CD4-positive, alpha-beta memory T cell (primary cell): ENCODE measurements at places on chromosomes 2 and 18.

DNA sequence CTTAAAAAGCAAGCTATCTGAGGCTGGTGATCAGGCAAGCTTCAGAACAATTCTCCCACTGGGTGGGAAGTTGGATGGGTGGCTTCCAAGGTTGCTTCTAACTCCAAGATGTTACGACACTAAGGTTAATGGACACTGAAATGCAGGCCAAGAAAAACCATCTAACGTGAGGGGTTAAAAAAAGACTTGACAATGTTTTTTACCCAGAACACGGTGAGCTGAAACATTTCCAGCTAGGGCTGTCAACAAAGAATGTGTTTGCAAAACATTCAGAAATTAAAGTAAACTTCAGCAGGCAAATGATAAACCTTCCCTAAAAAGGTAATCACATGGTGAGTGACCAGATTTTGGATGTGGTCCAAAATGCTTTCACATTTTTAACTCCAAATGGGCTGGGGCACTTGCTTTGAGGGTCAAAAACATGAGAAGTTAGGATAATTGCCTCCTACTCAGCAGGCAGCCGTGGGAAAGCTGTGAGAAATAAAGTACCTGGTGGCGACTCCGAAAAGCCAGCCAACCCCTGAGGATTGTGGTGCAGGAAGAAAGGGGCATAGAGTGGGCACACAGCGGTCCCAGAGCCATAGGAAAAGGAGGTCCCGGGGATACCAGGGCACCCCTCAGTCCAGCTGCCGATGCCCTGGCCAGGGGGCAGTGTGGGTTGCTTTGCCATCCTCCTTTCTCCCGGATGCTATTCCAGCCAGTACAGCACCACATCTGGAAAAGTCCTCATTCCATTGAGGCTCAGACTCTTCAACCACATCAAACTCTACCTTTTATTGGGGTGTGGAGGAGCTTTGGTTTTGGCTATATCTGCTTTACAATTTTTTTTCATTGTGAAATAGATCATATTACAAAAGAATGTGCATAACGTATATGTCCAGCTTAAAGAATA lies 90.0 kb upstream of the ATL2 start:
- DNase-seq, result no peak
- no peaks in the 10 kb centered on the region for H3K36me3 ChIP-seq
- H3K27ac ChIP-seq, result no peak overlapping the region
- H3K4me1 ChIP-seq, result no peaks in the 10 kb centered on the region
- no peak overlapping the region for H3K4me3 ChIP-seq
- no peaks in the 10 kb centered on the region for H3K27me3 ChIP-seq

- no peak for DNase-seq
- H3K27me3 ChIP-seq, result no peaks in the 10 kb centered on the region
- no peaks in the 10 kb centered on the region for H3K4me1 ChIP-seq
- no peak overlapping the region for H3K27ac ChIP-seq
- H3K36me3 ChIP-seq, result no peaks in the 10 kb centered on the region
- no peak overlapping the region for H3K4me3 ChIP-seq
Observed at GRCh38 chr2:165640247-165640929, 153.7 kb downstream of the GALNT3 start.

GRCh38 chr2:88176352-88176984 lies 6.3 kb downstream of the THNSL2 start:
- no peaks in the 10 kb centered on the region for H3K36me3 ChIP-seq
- DNase-seq, result no peak
- no peaks in the 10 kb centered on the region for H3K4me1 ChIP-seq

DNA sequence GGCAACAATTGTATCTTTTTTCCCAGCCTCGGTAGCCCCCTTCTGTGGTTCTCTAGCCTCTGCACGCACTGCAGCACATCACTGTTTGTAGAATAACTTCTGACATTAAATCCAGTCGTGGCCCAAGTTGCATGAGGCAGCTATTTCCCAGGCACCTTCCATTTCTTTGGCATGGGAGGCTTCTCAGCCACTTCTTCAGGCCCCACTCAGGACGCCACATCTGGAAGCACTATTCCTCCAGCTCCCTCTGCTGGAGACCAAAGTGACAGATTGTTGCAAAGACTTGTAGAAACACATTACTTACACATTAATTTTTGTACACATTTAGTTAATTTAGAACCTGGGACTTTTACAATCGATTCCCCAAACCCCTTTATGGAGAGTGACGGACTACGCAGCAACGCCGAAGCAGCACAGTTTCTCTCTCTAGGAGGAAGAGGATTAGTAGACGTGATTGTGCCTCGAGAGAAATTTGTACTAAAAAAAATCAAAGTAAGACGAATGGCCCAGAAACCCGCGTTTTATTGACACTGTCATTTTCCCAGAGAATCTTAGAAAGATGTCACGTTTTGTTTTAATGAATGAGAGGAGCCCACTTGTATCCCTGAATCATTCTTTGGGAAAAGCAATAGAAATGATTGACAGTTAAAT lies 57.8 kb upstream of the RGPD5 start:
- H3K36me3 ChIP-seq, result no peaks in the 10 kb centered on the region
- no peaks in the 10 kb centered on the region for H3K4me1 ChIP-seq
- H3K27ac ChIP-seq, result no peak overlapping the region
- H3K27me3 ChIP-seq, result no peaks in the 10 kb centered on the region

DNA sequence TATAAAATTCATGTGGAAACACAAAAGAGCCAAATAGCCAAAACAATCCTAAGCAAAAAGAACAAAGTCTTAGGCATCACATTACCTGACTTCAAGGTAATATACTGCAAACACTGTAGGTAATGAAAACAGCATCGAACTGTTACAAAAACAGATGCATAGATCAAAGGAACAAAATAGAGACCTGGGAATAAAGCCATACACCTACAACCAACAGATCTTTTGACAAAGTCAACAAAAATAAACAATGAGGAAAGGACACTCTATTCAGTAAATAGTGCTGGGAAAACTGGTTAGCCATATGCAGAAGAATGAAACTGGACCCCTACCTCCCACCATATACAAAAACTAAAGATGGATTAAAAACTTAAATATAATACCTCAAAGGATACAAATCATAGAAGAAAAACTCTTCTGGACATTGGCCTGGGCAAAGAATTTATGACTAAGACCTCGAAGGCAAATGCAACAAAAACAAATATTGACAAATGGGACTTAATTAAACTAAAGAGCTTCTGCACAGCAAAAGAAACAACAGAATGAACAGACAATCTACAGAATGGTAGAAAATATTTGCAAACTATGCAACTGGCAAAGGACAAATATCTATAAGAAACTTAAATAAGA lies 218.0 kb downstream of the PHLPP1 start:
- H3K4me3 ChIP-seq, result no peak overlapping the region
- H3K36me3 ChIP-seq, result no peaks in the 10 kb centered on the region
- no peaks in the 10 kb centered on the region for H3K4me1 ChIP-seq

- H3K27me3 ChIP-seq, result no peaks in the 10 kb centered on the region
- no peaks in the 10 kb centered on the region for H3K36me3 ChIP-seq
- H3K4me3 ChIP-seq, result no peak overlapping the region
- no peak overlapping the region for H3K27ac ChIP-seq
- DNase-seq, result no peak
Observed at GRCh38 chr2:28360718-28361293, 31.9 kb upstream of the FOSL2 start.

- H3K4me1 ChIP-seq, result no peaks in the 10 kb centered on the region
- H3K4me3 ChIP-seq, result no peak overlapping the region
- no peak overlapping the region for H3K27ac ChIP-seq
- H3K36me3 ChIP-seq, result no peaks in the 10 kb centered on the region
- DNase-seq, result no peak
- H3K27me3 ChIP-seq, result no peaks in the 10 kb centered on the region
Observed at GRCh38 chr2:120831891-120832290, 96.2 kb downstream of the GLI2 start.

GRCh38 chr2:238369591-238370040 lies 49.3 kb downstream of the TRAF3IP1 start:
- no peaks in the 10 kb centered on the region for H3K36me3 ChIP-seq
- H3K27me3 ChIP-seq, result no peaks in the 10 kb centered on the region
- no peaks in the 10 kb centered on the region for H3K4me1 ChIP-seq
- no peak for DNase-seq

DNA sequence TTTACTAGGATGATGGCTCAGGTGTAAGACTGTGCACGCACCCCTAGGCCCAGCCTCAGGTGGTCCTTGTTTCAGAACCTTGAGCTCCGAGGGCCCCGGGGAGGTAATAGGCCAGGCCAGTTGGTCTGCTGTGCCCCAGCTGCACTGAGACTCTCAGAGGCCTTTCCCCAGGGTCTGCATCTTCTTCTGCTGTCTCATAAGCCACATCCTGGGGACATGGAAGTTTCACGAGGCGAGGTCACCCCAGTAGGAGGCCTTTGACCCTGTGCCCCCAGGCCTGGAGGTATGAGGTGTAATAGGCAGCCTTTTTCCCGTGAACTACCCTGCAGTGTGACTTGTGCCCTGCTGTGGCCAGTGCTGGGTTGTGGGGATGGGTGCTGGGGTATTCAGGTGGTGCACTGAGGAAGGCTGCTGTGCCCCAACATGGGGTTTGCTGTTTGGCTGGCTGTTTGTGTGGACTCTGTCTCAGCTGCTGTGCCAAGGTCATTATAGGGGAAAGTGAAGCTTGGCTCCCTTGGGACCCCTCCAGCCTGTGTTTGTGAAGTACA lies 6.9 kb downstream of the OXER1 start:
- no peak overlapping the region for H3K27ac ChIP-seq
- no peak for DNase-seq
- H3K36me3 ChIP-seq, result no peaks in the 10 kb centered on the region
- no peaks in the 10 kb centered on the region for H3K27me3 ChIP-seq
- no peak overlapping the region for H3K4me3 ChIP-seq
- H3K4me1 ChIP-seq, result no peaks in the 10 kb centered on the region

DNA sequence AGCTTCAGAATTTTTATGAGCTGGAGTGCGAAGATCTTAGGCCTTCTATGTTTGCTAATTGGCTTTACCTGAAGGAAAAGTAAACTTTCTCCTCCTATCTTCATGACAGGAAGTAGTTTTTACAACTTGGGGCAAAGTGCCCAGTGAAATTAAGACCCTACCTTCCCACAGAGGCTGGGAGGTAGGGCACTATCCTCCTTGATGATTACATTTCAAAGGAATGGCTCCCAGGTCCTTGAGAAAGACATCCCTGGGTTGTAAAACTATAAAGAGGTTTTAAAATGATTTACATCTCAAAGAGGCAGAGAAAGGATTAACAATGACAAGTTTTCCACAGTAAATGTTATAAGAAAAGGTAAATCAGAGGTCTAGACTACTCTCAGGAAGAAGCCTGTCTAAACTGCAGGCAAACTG lies 155.8 kb downstream of the CDH7 start:
- H3K27me3 ChIP-seq, result no peaks in the 10 kb centered on the region
- DNase-seq, result no peak
- no peak overlapping the region for H3K27ac ChIP-seq
- no peaks in the 10 kb centered on the region for H3K4me1 ChIP-seq
- no peaks in the 10 kb centered on the region for H3K36me3 ChIP-seq

- peak overlapping the region; percentile 34 for H3K27ac ChIP-seq
- DNase-seq, result peak; percentile 60
- H3K27me3 ChIP-seq, result no peaks in the 10 kb centered on the region
- H3K36me3 ChIP-seq, result no peaks in the 10 kb centered on the region
- H3K4me3 ChIP-seq, result no peak overlapping the region
Observed at GRCh38 chr2:105934467-105934866, 189.8 kb downstream of the NCK2 start.

DNA sequence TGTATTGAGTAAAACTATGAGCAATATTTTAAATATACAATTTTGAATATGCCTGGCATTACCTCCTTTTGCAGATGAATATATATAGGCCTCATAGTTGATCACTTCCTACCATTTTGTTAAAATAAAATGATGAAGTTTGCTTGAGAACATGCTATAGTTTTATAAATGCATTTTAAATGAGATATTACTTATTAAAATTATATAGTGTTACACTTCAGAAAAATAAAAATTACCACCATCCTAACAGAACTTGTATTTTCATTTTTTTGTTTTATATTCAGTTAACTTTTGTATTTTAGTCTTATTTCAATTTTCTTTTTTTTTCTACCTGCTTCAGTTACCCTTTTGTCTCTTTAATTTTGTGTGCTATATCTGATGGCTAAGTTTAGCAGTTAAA lies 426.9 kb downstream of the PARD3B start:
- no peak overlapping the region for H3K4me3 ChIP-seq
- no peak overlapping the region for H3K27ac ChIP-seq
- no peak for DNase-seq
- peaks cover 58% of the 10 kb centered on the region for H3K4me1 ChIP-seq
- no peaks in the 10 kb centered on the region for H3K27me3 ChIP-seq

DNA sequence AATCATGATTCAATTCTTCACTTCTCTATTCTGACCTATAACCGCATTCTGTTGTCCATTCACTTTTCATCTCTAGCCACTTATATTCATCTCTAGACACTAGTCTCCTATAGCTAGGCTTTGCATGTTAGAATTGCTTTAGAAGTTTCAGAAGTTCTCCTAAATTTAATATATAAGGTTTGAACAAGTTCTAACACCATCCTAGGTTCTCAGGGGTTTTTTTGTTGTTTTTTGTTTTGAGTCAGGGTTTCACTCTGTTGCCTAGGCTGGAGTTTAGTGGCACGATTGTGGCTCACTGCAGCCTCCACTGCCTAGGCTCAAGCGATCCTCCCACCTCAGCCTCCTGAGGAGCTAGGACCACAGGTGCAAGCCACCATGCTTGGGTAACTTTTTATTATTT lies 19.9 kb downstream of the WDSUB1 start:
- H3K4me1 ChIP-seq, result no peaks in the 10 kb centered on the region
- no peaks in the 10 kb centered on the region for H3K27me3 ChIP-seq
- DNase-seq, result no peak

- no peak overlapping the region for H3K27ac ChIP-seq
- DNase-seq, result no peak
- no peaks in the 10 kb centered on the region for H3K36me3 ChIP-seq
- H3K4me3 ChIP-seq, result no peak overlapping the region
- H3K4me1 ChIP-seq, result peaks cover 14% of the 10 kb centered on the region
- no peaks in the 10 kb centered on the region for H3K27me3 ChIP-seq
Observed at GRCh38 chr2:23904692-23905091, 22.2 kb downstream of the ATAD2B start.

GRCh38 chr2:99861376-99861760 lies 281.0 kb downstream of the AFF3 start:
- no peaks in the 10 kb centered on the region for H3K36me3 ChIP-seq
- H3K27ac ChIP-seq, result no peak overlapping the region
- H3K4me1 ChIP-seq, result peaks cover 19% of the 10 kb centered on the region
- no peaks in the 10 kb centered on the region for H3K27me3 ChIP-seq

- DNase-seq, result no peak
- no peak overlapping the region for H3K27ac ChIP-seq
- H3K4me1 ChIP-seq, result no peaks in the 10 kb centered on the region
- H3K27me3 ChIP-seq, result no peaks in the 10 kb centered on the region
Observed at GRCh38 chr2:192122141-192122540, 72.6 kb downstream of the TMEFF2 start.

GRCh38 chr2:187299122-187299906 lies 148.7 kb downstream of the CALCRL start:
- no peak overlapping the region for H3K4me3 ChIP-seq
- H3K27me3 ChIP-seq, result no peaks in the 10 kb centered on the region
- DNase-seq, result no peak
- no peaks in the 10 kb centered on the region for H3K4me1 ChIP-seq
